Activated CD4-positive, CD25-positive, alpha-beta regulatory T cell treated with anti-CD3 and anti-CD28 coated beads, Interleukin-2, amount 50 U/mL, for 16 hours (primary cell): ENCODE measurements at places on chromosomes 7 and 10.

GRCh38 chr10:97291357-97292096 is 910 bp downstream of the ARHGAP19 start:
- no peak for DNase-seq

GRCh38 chr10:38003588-38003987 is 6.9 kb upstream of the ZNF33A start:
- no peak for DNase-seq

DNA sequence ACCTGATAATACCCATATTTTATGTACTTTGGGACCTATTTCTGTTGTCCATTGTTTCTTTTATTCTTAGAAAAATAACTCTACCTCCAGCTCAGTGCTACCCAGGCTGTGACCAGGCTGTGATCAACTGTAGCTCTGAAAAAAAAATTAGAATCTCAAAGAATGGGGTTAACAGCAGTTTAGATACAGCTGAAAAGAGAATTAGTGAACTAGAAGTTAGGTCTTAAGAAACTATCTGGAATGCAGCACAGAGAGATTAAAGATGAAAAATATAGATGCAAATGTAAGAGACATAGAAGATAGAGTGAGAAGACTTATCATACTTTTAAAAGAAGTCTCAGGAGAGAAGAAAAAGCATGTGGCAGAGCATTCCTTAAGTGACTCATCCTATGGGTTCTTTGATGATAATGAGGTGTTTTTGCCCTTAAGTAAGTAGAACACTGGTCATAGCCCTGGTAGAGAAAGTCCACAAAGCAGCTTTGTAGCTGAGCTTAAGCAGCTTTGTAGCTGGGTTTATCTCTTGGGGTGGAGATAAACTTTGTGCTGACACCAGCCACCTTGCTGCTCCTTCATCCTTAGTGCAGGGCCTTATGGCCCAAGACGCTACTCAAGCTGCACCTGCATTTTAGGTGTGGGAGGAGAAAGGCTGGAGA is 27.3 kb upstream of the SFRP5 start:
- DNase-seq, result no peak

DNA sequence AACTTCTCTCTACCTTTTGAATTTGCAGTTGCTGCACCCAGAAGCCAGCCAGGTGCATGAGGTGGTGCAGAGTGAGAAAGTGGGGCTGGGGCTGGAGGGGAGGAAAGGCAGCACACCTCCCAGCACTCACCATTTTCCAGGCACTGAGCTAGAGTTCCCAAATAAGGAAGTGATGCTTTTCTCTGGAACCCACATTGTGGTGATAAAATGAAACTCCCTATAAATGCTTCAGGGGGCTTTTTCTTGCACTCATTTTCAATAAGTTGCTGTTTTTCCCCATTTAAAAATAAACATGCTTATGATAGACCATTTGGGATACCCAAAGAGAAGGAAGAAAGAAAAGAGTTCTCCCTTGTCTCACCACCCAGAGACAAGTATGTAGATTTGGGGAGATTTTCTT is 42.8 kb upstream of the TNS3 start:
- no peak for DNase-seq
